ENCODE measurements at places on chromosomes 6 and 20. TPM values are rescaled to one million over a fixed set of nuclear protein-coding genes. Genes with fewer than 3 reads are reported as not detected.

Gene PPIL6
- 2.2 TPM for polyA plus RNA-seq

DNA sequence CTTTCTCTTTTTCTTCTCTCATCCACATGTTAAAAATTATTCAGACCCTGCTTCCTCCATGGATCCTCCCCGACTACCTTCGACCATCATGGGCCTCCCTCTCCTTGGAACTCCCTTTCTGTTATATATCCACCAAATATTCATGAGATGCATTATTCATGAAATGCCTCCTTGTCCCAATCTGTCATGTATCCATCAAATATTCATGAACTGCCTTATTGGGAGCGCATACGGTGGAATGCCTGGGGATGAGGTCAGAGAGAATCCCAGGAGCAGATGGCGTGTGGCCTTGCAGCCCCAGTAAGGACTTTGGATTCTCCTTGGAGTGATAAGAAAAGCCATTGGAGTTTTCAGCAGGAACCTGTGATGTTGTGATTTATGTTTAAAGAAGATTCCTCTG lies 97.0 kb downstream of the NRN1 start:
- H3K4me1 ChIP-seq: no peaks in the 10 kb centered on the region
- DNase-seq: no peak
- no peaks in the 10 kb centered on the region for H3K27me3 ChIP-seq
- H3K4me3 ChIP-seq: no peak overlapping the region
- H3K36me3 ChIP-seq: no peaks in the 10 kb centered on the region
- H3K27ac ChIP-seq: no peak overlapping the region

DNA sequence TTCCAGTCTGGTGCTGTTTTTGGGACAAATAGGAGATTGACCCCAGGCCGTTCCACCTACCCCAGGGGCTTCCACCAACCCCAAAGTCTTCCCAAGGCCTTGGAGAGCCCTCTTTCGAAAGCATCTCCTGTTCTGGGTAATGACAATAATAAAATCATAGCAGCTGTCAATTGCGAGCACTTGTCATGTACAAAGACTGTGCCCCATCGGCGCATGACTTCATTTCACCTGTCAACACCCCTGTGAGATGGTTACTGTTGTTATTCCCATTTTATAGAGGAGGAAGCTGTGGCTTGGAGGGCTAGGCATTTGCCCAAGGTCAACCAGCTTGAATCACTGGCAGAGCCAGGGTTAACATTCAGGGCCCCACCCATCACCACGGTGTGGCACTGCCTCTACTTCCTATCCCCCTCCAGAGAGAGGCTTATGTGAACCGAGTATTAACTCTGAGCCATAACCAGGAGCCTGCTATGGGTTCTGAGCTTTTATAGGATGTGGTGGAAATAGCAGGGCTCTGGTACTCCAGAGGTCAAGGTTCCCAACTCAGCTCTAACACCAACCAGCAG lies 51.2 kb downstream of the HNF4A start:
- no peak overlapping the region for H3K4me3 ChIP-seq
- H3K27ac ChIP-seq: no peak overlapping the region
- H3K36me3 ChIP-seq: no peaks in the 10 kb centered on the region
- H3K4me1 ChIP-seq: peaks cover 7% of the 10 kb centered on the region
- peaks cover 11% of the 10 kb centered on the region for H3K27me3 ChIP-seq

DNA sequence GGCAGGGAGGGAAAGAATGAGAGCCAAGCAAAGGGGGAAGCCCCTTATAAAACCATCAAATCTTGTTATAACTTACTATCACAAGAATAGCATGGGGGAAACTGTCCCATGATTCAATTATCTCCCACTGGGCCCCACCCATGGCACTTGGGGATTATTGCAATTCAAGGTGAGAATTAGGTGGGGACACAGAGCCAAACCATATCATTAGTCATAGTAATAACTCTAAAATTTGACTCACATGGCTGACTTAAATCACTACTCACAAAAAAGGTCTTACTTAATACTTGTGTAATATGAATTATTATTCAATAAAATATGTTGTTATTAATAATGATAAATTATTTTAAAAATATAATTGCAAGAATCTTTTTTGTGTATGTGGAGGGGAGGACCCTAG lies 178.1 kb upstream of the TCF21 start:
- H3K36me3 ChIP-seq: no peaks in the 10 kb centered on the region
- no peak overlapping the region for H3K27ac ChIP-seq
- H3K4me1 ChIP-seq: no peaks in the 10 kb centered on the region
- peaks cover 5% of the 10 kb centered on the region for H3K27me3 ChIP-seq
- no peak for DNase-seq
- no peak overlapping the region for H3K4me3 ChIP-seq

GRCh38 chr20:35839904-35840303 lies 68.1 kb downstream of the PHF20 start:
- peaks cover 30% of the 10 kb centered on the region for H3K36me3 ChIP-seq
- H3K27ac ChIP-seq: no peak overlapping the region
- peaks cover 21% of the 10 kb centered on the region for H3K4me1 ChIP-seq
- H3K27me3 ChIP-seq: no peaks in the 10 kb centered on the region
